ENCODE measurements at places on chromosomes 5 and 9. TPM values are rescaled to one million over a fixed set of nuclear protein-coding genes. Genes with fewer than 3 reads are reported as not detected.
A peak's percentile ranks its signal among the peaks of the same experiment; 100 is the strongest.

DNA sequence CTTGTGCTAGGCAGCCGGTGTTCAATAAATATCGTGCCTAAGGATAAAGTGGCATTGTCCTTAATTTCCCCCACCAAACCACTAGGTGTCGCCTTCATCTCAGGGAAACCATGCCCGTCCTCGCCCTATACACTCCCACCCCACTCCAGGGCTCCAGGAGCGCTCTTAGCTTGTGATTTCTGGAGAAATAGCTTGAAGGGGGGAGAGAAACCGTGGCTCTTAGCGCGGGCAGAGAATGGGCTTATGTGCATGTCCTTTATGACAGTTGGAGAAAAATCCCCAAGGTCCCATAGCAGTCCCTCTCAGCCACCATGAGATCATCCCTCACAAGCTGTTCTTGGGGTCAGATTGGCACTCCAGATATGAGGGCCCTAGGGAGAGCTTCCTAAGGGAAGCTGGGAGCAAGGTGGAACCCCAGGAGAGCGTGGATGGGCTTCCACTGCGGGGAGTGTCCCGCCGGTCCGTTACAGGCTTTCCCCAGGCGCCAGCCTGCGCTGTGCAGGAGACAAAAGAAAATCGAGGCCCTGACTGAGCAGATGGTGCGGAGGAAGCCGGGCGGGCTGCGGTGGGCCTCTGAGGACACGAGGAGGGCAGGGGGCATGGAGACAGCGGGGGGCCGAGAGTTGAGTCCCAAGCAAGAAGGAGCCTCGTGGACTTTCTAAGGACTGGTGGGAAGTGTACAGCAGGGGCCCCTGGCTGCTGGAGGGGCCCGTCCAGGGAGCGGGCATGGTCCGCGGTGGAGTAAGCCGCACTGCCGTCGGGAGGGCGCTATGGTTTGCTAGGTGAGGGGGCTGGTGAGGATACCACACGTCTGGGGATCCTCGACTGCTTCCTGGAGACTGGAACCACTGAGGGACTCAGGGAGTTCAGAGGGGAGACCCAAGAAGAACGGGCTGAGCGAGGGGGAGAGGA lies 750 bp upstream of the NPR2 start:
- H3K27me3 ChIP-seq = no peaks in the 10 kb centered on the region
- peaks cover 4% of the 10 kb centered on the region for H3K4me1 ChIP-seq
- peak; percentile 42 for DNase-seq
- H3K36me3 ChIP-seq = peaks cover 4% of the 10 kb centered on the region

- H3K4me3 ChIP-seq = no peak overlapping the region
- DNase-seq = no peak
- no peaks in the 10 kb centered on the region for H3K27me3 ChIP-seq
- H3K36me3 ChIP-seq = peaks cover 50% of the 10 kb centered on the region
- H3K4me1 ChIP-seq = peaks cover 16% of the 10 kb centered on the region
- peak overlapping the region; percentile 77 for H3K27ac ChIP-seq
These were observed 19.7 kb downstream of the HMGXB3 start for GRCh38 chr5:150020249-150020648.

DNA sequence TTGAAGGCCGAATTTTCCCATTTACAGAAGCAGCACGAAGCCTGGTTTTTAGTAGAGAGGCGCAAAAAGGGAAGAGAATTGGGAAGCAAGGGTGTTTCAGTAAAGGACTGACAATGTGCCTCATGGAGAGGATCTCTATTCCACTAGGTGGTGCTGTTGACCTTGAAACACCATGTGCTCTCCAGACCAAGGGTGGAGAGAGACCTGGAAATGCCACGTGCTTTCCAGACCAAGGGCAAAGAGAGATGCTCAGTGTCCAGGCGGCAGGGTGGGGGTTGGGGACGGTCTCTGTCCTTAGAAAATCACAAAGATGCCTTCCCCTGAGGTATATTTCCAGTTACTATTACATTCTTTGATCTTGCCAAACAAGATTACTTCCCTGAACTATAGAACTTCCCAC lies 425.3 kb downstream of the CSNK1G3 start:
- no peaks in the 10 kb centered on the region for H3K36me3 ChIP-seq
- H3K27me3 ChIP-seq = no peaks in the 10 kb centered on the region
- DNase-seq = no peak
- H3K4me3 ChIP-seq = no peak overlapping the region
- H3K4me1 ChIP-seq = no peaks in the 10 kb centered on the region

GRCh38 chr5:180143656-180144364 lies 65.2 kb downstream of the RASGEF1C start:
- no peak overlapping the region for H3K4me3 ChIP-seq
- H3K4me1 ChIP-seq = no peaks in the 10 kb centered on the region
- H3K27me3 ChIP-seq = peaks cover 21% of the 10 kb centered on the region
- no peak for DNase-seq

Gene MCIDAS
- total RNA-seq = 0.31 TPM

DNA sequence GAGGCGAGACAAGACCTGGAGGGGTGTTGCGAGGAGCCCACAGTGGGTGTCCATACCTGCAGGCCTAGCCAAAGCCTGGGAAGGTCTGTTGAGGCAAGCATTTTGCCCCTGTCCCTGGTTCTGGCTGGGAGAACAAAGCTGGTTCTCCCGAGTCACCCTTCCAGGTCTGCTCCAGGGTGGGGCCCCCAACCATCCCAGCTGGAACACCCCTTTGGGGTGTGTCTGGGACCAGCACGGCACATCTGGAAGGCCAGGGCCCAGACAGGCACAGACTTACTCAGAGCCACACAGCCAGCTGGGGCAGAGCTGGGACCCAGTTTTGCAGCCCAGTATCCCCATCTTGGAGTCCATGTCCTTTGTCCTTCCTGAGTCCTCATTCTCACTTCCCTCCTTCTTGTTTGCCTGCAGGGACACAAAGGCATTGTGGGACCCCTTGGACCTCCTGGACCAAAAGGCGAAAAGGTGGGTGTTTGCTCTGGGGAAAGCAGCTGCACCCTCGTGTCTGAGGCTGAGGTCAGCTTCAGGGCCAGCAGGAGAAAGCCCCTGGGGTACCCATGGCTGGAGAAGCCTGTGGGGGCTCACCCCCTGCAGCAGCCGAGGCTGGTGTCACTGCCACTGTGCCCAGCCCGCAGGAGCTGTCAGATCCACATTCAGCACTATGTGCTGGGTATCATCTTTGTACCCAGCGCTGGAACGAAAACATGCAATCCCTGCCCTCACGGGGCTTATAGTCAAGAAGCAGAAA lies 38.4 kb upstream of the ORM1 start:
- no peaks in the 10 kb centered on the region for H3K27me3 ChIP-seq
- H3K4me1 ChIP-seq = peaks cover 2% of the 10 kb centered on the region
- no peak for DNase-seq

GRCh38 chr5:81901586-81901985 lies 70.2 kb upstream of the ATG10 start:
- no peaks in the 10 kb centered on the region for H3K4me1 ChIP-seq
- no peaks in the 10 kb centered on the region for H3K27me3 ChIP-seq
- peaks cover 1% of the 10 kb centered on the region for H3K36me3 ChIP-seq
- H3K4me3 ChIP-seq = no peak overlapping the region

- no peak overlapping the region for H3K27ac ChIP-seq
- no peaks in the 10 kb centered on the region for H3K36me3 ChIP-seq
- no peak for DNase-seq
- H3K27me3 ChIP-seq = peaks cover 52% of the 10 kb centered on the region
These were observed 4.3 kb downstream of the PRDM12 start for GRCh38 chr9:130668659-130669058.

DNA sequence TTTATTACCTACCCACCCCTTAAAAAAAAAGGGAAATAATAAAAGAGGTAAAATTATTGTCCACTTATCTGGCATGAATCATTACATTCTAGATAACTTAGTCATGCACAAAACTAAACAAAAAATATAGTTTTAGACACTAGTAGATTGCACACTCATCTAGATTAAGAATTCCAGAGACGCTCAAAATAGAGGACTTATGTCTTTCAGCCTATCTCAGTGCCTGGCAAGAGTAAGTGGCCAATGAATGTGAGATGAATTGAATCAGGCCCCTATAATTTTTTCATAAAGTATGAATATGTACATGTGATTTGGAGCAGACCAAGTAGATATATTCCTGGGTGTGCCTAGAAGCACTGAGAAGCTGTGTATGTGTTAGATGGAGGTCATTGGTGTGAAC lies 2.0 kb upstream of the RXFP3 start:
- H3K4me3 ChIP-seq = no peak overlapping the region
- H3K4me1 ChIP-seq = peaks cover 9% of the 10 kb centered on the region
- H3K36me3 ChIP-seq = no peaks in the 10 kb centered on the region
- H3K27me3 ChIP-seq = peaks cover 45% of the 10 kb centered on the region
- no peak for DNase-seq
